ENCODE measurements at places on chromosomes 16 and 17. TPM values are rescaled to one million over a fixed set of nuclear protein-coding genes. Genes with fewer than 3 reads are reported as not detected.

RTN4RL1 gene
- total RNA-seq, result 1.3 TPM

ICAM2 gene
- 29.0 TPM for total RNA-seq

GLP2R gene
- 5.5 TPM for total RNA-seq

KRTAP4-3 gene
- total RNA-seq, result not detected

BCO1 gene
- total RNA-seq, result 0.11 TPM

AATK gene
- total RNA-seq, result 7.6 TPM

- DNase-seq, result no peak
These were observed 44.8 kb downstream of the CPPED1 start for GRCh38 chr16:12758670-12759558.

- no peak for DNase-seq
These were observed 202.3 kb upstream of the CIBAR2 start for GRCh38 chr16:85314512-85314971.

GRCh38 chr17:45784293-45784740 lies at the start of gene CRHR1:
Gene CRHR1 (plus strand): TSS chr17:45784320. CDS start chr17:45784545, 225 bp downstream.
- DNase-seq, result no peak

DNA sequence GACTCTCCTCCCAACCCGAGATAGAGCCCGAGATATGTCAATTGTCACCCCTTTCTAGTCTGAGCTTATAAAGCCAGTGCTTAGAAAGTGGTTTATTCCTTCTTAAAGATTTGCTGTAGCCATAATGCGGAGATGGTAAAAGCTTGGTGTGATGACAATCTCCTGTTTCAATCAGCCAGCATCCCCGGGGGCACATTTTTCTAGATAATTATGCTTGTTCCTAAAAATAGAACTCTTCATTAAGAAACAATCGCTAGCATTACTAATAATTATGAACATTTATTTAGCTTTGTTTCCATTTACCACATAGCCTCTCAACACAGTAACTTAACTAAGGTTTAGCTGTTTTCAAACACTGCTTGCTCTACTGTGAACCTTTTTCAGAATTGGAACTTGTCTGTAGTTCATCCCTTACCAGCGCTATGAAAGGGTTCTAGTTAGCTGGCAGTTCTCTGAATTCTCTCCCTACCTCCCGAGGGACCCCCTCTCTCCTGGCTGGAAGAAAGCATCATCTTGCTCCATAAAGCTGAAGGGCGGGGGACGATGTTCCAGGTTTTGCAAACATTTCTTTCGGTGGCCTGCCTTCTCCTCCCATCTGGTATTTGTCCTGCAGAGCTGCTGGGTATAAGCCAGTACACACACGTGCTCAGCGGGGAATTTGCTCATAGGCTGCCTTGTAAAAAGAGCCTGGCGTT lies 922 bp upstream of the MRPL58 start:
- no peak for DNase-seq

- DNase-seq, result no peak
These were observed 998 bp upstream of the PRKCA start for GRCh38 chr17:66301367-66301863.

DNA sequence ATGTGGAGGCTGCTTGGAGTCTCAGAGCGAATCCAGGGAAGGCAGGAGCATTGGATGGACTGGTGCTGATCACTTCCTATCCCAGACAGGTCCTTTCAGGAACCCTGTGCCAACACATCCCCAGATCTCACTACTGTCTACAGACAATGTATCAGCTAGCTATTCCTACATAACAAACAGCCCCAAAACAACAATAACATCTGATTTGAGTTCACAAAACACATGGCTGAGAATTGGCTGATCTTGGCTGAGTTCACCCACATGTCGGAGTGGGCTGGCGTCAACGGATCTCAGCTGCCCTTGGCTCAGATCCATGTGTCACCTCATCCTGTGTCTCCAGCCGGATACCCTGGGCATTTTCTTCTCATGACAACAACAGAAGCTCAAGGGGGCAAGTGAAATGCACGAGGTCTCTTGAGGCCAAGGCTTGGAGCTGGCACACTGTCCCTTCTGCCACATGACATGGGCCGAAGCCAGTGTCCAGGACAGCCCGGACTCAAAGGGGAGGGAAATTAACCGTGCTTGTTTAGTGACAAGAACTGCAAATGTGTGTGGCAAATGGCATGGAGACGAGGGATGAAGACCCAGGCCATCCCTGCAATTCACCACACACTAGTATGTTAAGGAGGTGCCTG lies 18.7 kb downstream of the SNX20 start:
- no peak for DNase-seq

DNA sequence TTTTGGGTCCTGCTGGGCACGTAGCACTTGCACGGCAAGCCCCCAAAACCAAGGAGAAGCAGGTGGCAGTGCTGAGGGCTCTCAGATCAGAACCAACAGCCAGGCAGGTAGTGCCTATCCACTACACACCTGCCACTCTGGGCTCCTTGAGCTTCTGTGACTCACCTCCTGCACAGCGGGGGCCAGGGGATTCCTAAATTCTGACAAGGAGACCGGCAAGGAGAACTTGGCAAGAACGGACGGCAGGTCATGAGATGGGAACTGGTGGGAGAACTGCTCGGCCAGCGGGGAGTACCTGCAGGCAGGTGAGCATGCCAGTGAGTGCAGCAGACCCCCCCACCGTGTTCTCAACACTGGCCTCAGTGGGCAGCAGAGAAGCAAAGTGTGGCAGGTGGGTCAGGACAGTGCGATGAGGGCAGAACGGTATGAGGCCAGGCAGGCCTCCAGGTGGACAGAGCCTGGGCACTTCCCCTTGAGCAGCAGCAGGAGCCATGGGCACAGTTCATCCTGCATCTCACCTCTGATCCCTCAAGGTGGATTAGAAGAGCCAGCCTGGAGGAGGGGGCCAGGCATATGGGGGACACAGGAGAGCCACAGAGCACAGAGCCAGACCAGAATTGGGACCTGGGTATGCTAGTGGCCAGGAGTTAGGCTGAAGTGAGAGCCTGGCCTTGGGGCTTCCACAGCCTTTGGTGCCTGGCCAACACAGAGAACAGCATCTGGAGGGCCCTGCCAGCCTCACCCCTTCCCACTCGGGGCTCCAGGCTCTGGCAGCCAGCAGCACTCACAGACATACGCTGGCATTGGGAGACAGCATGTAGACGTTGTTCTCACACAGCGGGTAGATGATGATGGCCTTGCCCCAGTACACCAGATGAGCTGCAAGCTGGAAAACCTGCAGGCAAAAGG lies 14.7 kb downstream of the MPG start:
- no peak for DNase-seq

DNA sequence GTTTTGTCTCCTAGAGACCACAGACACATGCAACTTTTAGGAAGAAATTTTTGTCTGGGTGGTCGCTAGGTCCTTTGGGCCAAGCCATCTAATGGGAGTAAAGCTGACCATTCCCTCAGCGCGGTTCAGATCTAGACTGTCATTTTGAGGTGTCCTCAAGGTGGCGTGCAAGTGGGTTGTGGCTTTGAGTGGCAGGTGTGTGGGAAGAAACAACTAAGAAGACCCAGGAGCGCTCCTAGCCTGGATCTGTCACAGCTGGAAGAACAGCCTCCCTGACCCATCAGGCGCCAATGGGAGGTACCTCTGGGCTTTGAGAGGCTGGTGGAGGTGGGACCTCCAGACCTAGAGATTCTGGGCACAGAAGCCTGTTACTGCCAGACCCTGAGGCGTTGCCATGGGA lies 645.1 kb downstream of the KCNJ18 start:
- DNase-seq, result no peak

GRCh38 chr16:72722552-72722951 lies 325.4 kb downstream of the ZFHX3 start:
- no peak for DNase-seq

DNA sequence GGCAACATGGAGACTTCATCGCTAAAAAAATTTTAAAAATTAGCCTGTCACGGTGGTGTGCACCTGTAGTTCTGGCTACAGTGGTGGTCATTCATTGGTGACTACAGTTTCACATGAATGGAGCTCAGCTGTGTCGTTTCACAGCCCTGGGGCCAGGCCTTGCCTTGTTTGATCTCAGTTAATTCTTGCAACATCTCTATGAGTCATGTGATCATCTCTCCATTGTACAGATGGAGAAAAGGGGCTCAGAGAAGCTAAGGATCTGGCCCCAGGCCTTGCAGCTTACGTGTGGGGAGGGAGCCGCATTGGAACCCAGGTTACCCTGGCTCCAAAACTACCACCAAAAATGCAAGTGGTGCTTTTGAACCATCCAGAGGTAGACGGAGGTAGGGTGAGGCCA lies 49.4 kb downstream of the GDE1 start:
- no peak for DNase-seq

DNA sequence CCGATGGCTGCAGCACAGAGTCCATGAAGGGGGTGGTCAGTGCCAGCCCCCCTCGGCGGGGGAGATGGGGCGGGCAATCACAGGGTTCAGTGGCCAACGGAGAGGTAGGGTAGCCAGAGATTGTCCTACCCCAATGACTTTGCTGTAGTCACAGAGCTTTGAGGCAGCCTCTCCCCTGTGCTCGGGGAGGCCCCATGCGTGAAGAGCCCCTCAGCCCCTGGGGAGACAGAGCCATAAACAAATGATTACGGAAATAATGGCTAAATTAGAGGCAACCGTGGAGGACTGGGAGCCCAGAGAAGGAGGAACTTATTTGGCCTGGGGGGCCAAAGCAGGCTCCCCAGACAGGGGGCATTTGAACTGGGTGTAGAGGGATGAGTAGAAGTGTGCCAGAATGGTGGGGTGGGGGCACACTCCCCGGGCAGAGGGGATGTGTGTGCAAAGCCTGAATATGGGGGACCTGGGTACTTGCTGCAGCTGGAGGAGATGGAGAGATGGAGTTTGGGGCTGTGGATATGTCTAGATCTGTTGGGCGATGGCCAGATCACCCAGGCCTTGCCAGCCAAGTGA lies 164.8 kb downstream of the CMIP start:
- DNase-seq, result no peak

- no peak for DNase-seq
These were observed 1.3 kb downstream of the CDR2 start for GRCh38 chr16:22372882-22373661.
